ENCODE measurements at places on chromosomes 5 and 9.

GRCh38 chr9:113675475-113675941 is 200.6 kb upstream of the ZNF618 start:
- DNase-seq = no peak

GRCh38 chr5:98714710-98715288 is 58.7 kb upstream of the RGMB start:
- DNase-seq = no peak

GRCh38 chr5:80198920-80199319 is 56.9 kb downstream of the SERINC5 start:
- no peak for DNase-seq

- no peak for DNase-seq
Measured at GRCh38 chr5:179146277-179146676, 86.1 kb downstream of the ZNF354C start.

GRCh38 chr5:140153905-140154304 is 21.1 kb upstream of the CYSTM1 start:
- DNase-seq = no peak

- DNase-seq = no peak
Measured at GRCh38 chr9:86604741-86605140, 250.5 kb upstream of the TUT7 start.

- no peak for DNase-seq
Measured at GRCh38 chr9:93809204-93809940, 145.8 kb downstream of the BARX1 start.

DNA sequence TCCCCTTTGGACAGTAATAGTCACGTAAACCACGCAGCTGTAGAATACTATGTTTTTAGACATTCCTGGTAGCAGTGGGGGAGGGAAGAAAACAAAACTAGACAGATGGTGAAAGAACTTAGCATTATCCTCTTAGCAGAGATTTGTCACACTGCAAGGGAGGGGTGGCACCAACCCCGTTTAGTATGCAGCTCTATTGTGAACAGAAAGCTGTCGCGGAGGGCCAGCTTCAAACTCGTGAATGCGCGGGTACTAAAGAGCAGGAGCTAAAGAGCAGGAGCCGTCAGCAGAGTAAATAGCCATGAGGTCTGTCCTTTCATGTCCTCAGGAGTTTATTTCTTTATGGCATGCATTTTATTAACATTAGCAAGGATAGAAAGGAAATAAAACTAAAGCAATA is 141.9 kb upstream of the SLC12A2 start:
- no peak for DNase-seq

GRCh38 chr5:124080256-124080655 is 568.3 kb downstream of the CSNK1G3 start:
- DNase-seq = no peak

- DNase-seq = no peak
Measured at GRCh38 chr9:123073441-123073840, 40.0 kb downstream of the GPR21 start.

GRCh38 chr9:36486933-36487481 is 85.7 kb upstream of the MELK start:
- no peak for DNase-seq

DNA sequence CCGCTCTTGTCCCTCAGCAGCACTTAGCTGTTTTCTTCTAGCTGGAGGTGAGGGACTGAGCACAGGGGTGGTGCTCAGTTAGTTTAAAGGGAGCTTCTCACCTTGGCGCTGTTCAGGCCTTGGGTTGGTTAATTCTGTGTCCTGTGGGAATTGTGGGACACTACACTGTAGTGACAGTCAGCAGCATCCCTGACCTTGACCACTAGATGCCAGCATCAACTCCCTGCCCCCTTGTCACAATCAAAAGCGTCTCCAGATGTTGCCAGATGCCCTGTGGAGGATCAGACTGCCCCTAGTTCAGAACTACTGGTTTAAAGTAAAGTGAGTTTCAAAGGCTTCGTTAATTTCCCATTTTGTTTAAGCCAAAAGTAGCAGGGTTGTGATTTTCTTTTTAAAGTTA is 65.5 kb upstream of the DMRT3 start:
- DNase-seq = no peak

DNA sequence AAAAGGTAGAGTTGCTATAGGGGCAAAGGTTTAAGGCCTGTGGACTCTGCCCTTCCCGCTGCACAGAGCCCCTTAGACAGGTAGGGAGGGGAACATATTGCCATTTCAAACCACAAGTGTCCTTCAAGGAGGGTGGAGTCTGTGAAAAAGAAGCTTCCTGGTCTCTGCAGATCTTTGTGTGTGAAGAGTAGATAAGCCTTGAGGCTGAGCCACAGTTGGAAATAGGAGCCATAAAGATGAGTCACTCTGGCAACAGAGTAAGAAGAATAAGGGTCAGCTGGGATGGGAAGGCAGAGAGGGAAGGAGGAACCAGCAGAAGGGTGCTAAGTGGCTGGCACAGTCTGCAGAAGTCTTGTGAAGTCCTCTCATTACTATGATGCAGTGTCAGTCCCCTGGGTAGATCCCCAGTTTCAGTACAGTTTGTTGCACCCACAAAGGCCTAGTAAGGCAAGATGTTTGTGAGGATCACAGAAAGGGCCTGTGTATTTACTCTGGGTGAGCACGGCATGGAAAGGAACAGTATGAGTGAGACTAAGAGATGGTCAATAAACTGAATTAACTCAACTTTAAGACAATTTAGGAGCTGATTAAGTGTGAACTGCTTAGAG is 18.1 kb downstream of the GRXCR2 start:
- DNase-seq = no peak

DNA sequence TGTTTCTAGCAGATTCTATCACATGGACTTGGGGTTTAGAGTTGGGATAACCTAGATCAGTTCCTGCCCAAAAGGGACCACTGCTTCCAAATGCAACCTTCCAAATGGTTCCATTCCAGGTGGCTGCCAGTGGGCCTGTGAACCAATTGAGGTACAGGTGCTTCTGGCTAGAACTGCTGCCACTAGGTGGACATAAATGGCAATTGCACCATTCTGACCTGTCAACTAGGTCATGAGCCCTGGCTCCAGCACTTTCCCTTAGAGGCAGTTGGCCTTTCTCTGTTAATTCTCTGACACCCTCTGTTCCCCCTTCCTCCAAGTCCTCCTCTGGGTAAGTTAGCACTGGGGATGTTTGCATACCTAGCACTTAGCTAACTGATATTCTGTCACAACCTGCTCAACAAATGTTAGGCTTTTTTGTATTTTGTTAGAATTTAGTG is 16.6 kb upstream of the HEMGN start:
- peak; percentile 26 for DNase-seq

GRCh38 chr5:141486091-141486490 is 1.3 kb downstream of the PCDHGC4 start:
- no peak for DNase-seq

DNA sequence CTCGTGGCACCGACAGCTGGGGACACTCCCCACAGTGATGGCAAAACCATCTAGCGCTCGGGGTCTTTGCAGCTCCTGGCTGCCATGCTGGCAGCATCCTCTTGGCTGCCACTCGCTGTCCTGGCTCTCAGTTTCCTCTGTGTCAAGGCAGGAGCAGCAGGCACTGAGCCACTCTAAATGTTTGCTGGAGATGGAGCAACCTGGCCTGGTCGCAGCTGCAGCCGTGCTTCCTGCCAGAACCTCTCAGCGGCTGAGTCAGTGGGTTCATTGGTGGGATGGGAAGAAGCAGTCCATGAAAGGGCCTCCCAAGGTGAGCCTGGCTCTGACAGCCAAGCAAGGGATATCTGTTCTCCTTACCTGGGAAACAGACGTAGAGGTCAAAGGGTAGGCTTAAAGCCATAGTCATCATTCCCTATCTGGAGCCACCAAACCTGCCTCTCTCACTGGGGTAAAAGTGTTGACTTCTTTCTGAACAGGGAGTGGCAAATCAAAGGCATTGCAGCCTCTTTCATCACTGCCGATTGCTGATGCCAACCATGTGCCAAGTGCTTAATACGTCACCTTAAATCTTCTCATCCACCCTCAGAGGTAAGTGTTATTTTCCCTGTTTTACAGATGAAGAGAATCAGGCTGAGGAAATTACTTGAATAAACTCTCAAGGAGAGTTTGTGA is 304.8 kb upstream of the ZNF462 start:
- DNase-seq = no peak

DNA sequence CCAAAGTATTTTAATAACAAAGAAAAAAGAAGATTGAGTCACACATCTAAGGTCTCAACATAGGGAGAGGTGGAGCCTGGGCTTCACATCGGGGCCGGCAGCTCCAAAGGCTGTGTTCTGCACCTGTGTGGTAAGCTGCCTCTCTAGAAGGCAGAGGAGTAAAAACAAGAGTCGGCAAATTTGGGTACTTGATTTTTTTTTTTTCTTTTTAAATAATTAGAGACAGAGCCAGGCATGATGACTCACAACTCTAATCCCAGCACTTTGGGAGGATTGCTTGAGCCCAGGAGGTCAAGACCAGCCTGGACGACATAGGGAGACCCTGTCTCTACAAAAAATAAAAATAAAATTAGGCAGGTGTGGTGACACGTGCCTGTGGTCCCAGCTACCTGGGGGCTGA is 4.7 kb downstream of the URM1 start:
- no peak for DNase-seq

- no peak for DNase-seq
Measured at GRCh38 chr5:133141746-133142145, 89.9 kb downstream of the HSPA4 start.

- DNase-seq = no peak
Measured at GRCh38 chr5:62199792-62200716, 106.0 kb upstream of the KIF2A start.

- DNase-seq = no peak
Measured at GRCh38 chr5:154862766-154863165, 4.3 kb downstream of the CNOT8 start.

DNA sequence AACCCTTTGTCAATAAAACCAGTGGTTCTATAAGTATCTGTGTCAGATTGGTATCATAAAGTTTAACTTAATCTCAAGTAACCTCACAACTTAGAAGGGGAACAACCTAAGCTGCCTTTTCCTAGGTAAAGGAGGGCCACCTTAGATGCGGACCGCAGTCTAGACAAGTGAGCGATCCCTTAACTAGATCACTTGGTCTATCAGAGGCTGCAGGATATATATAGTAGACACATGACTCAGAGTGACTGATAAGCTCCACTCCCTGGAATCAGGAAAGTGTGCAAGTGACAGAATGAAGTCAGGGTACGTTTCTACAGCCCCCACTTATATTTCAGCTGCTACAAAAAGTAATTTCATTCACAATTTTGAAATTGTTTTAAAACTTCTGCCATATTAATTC is 7.4 kb downstream of the REEP5 start:
- DNase-seq = no peak

DNA sequence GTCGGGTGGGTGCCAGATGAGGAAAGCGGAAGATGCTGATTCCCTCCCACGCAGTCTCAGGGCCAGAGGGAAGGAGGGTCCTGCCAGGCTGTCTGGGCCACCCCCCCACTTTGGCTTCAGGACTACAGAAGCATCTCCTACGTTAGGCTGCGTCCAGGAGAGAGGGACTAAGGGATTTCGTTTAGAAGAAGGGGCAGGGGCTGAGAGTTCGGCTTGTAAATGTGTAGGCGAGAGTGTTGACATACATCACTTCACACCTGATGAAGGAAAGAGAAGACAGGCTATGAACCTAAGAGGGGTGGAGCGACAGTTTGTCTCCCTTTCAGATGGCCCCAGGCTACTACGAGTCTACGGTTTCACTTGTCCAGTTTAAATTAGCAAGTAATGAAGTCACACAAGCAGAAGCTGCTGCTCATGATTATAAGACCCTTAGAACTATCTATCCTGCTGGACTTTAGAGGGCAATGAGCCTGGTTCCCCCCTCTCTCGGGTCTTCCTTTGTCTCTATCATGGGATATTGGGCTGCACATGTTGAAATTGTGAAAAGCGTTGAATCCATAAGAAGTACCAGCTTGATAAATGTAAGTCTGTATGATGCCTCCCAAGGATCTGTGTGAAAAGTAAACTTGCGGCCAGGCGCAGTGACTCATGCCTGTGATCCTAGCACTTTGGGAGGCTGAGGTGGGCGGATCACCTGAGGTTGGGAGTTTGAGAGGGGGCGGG is 193.0 kb downstream of the AOPEP start:
- DNase-seq = no peak

- DNase-seq = no peak
Measured at GRCh38 chr9:132077881-132078698, 1.6 kb downstream of the MED27 start.

GRCh38 chr9:6884101-6884500 is 126.3 kb downstream of the KDM4C start:
- DNase-seq = no peak

DNA sequence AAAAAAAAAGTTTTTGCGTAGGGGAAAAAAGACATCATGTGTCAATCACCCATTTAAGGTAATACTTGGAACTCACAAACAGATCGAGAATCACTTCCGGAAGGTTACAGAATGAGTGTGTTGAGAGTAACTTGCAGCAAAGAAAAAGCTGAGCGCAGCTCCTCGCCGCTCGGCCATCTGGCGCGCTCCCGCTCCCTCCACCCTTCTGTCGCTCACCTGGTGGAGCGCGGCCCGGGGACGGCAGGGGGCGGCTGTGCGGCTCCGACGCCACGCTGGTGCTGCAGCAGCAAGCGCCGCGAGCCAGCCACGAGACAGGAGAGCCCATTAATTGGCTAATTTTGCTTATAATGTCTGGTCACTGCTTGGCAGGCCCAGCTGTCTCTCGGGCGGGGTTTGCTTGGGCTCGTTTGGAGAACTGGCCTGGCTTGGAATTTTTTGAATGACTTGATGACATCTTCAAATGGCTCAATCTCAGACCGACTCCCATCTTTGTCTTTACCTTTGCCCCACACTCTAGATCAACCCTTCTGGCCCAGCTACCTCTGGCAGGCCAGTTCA is 601.8 kb downstream of the CCDC171 start:
- no peak for DNase-seq

- DNase-seq = no peak
Measured at GRCh38 chr5:149493316-149493715, 57.9 kb downstream of the CSNK1A1 start.

GRCh38 chr5:16489322-16489791 is 23.8 kb upstream of the ZNF622 start:
- no peak for DNase-seq

DNA sequence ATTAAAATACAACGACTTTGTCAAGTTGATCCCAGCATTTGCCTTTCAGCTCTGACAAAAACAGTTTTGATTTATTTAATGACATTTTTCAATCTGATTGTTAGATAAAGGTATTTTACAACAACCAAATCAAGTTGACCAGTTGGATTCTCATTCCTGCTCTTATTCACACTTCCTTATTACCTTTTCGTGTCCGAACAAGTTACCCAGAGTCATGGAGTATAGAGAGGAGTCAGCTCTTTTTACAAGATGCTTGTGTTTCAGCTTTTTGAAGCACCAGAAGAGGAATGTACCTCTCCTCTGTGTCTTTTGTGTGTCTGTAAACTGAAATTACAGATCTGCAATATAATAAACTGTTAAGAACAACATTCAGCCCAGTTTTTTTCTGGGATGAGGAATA is 151.3 kb upstream of the TMEM161B start:
- no peak for DNase-seq

DNA sequence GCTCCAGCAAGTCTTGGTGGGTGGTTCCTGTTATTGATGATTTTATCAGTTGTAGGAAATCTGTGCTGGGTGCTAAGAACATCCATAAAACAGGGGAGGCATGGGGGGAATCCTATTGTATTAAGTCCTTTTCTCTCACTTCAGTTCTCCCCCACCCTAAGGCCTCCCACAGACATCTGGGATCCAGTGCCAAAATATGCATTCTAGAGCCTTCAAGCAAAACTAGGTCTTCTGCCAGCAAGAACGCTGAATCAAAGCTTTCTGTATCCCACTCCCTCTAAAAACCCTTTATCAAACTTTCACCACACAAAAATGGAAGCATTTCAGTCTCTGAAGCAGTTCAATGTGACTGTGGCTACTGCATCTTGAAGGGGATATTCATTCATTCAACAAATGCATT is 281.9 kb downstream of the GAS1 start:
- no peak for DNase-seq
